Stimulated activated CD8-positive, alpha-beta memory T cell treated with anti-CD3 and anti-CD28 coated beads, Interleukin-4, amount 100 ng/mL, for 1 hour (primary cell): ENCODE measurements at places on chromosomes 7 and 10.

- DNase-seq = no peak
These were observed 125.6 kb downstream of the CYP26A1 start for GRCh38 chr10:93199191-93199751.

- DNase-seq = no peak
These were observed 337.9 kb downstream of the FGFR2 start for GRCh38 chr10:121260377-121260776.

- DNase-seq = peak; percentile 10
These were observed 45.1 kb downstream of the DPY19L1 start for GRCh38 chr7:34991938-34992840.

- DNase-seq = no peak
These were observed 168.6 kb downstream of the NRP1 start for GRCh38 chr10:33165911-33166310.

DNA sequence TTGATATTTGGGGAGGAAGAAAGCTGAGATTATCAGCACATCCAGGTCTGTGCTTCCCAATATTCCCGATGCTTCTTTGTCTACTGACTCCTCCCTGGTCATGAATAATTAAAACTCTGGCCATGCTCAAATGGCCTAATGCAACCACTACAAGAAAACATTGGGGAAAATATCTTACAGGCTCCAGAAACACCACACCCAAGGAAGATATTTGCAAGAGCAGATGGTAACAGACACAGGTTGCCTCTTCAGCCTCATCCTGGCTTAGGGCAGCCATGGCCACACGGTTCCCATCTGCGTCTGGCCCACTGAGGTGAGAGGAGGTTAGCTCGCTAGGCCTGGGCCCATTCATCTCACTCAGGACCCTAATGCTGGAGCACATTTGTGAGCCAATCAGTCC lies 108.4 kb upstream of the SDK1 start:
- DNase-seq = no peak

DNA sequence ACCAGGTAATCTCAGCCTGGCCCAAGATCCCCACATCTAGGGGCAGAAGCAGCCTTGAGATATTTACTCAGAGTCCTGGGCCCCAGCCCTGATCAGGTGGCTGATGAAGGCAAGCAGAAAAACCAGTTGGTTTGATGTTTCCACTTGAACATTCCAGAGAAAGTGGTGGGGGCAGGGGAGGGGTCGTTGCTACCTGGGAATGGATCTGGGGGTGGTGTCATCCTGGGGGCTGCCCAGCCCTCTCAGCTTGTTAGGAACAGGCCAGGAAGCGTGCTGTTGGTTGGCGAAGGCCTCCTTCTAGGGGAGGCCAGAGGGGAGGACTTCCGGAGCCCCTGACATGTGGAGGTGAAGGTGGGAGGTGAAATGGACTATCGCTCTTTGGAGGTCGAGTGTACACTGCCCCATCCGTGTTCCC lies 3.7 kb upstream of the ABHD11 start:
- no peak for DNase-seq

- no peak for DNase-seq
These were observed 16.2 kb downstream of the NCOA4 start for GRCh38 chr10:46014206-46014605.

GRCh38 chr10:113681533-113682470 lies 2.1 kb downstream of the CASP7 start:
- DNase-seq = no peak

DNA sequence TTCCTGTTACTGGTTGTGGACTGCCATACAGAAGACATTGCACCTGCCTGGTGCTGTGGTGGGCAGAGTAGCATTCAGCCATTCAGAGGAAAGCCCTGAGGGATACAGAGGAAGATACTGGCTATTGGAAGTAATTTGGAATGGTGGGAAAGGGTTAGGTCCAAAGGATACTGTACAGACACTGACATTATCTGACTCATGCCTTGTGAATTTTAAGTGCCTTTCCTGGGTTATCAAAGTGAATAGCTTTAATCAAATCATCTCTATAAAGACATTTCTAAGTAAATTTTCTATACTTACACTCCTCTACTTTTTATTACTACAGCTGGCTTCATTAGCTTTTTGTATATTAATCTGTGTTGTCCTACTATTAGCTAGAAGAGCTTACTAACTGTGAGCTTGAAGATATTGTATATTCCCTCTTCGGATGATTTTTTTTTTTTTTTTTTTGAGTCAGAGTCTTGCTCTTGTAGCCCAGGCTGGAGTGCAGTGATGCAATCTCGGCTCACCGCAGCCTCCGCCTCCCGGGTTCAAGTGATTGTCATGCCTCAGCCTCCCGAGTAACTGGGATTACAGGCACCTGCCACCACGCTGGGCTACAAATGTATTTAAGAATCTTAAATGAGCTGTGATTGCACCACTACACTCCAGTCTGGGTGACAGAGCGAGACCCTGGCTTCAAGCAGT lies 186.5 kb downstream of the ADK start:
- no peak for DNase-seq

- DNase-seq = peak; percentile 93
These were observed at the start of gene NSUN6 for GRCh38 chr10:18651324-18652007. NSUN6 (minus strand) TSS chr10:18651587; CDS start chr10:18651203, 384 bp downstream.

DNA sequence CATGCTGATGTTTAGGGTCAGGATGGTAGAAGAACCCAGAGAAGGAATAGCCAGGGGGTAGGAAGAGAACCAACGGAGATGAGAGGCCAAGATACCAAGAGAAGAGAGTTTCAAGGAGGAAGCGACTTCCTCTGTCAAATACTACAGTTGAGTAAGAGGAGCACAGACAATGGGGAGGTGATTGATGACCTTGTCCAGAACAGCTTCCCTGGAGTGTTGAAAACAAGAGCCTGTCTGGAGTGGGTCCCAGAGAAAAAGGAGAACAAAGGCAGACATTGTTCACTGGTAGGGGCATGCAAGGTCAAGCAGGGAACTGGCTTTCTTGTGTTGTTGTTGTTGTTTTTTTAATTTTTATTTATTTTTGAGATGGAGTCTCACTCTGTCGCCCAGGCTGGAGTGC lies 9.6 kb upstream of the TRIM56 start:
- no peak for DNase-seq

DNA sequence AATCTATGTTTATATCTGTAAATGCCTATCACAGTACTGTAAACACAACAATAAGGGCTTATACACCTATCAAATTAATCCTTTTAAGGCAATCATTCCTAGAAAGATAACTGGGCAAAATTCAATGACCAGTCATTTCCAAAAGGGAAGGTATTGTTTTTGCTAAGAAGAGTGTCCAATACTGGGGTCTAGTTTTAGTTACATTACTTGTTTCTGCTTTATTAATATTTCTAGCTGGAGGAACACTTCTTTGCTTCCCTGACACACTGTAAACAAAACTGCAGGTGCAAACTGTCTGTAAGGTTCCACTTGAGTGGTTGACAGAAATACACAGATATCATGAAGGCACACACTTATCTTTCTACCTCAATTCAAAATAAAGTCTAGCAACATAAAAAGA lies 84.2 kb upstream of the FAM133B start:
- no peak for DNase-seq

DNA sequence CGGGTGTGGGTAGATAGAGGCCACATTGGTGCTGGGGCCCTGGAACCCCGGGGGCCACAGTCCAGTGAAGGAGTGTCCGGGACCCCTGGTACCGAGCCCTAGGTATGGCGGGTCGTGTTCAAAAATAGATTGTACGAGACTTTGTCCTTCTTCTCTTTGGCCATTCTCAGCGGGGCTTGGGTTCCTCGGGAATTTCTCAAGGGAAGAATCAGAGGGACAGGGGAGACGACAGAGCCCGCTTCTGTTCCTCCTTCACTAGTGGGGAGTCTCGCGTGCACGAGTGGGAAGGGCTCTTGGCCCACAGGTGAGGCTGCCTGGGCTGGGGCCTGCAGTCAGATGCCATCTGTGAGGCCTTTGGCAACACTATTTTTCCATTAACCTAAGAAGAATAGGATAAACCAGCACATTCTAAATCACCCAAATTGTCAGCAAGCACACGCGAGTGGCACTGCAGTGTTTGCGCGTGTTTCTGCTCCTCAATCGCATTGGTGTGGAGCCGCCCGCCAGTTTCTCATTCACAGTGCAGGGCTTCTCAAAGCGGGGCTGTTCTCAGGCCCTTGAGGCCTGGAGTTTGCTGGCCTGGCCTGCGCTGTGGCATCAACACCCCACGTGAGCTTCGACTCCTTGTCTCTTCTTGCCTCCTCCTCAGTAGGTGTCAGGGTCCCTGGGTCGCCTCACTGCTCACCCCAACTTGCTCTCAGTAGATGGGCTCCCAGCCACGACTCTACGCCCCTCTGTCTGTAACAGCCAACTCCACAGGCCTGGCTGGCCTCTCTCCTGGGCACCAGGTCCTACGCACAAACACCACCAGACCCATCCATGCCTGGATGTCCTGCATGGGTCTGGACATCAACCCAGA lies 187.6 kb upstream of the SHH start:
- DNase-seq = no peak

DNA sequence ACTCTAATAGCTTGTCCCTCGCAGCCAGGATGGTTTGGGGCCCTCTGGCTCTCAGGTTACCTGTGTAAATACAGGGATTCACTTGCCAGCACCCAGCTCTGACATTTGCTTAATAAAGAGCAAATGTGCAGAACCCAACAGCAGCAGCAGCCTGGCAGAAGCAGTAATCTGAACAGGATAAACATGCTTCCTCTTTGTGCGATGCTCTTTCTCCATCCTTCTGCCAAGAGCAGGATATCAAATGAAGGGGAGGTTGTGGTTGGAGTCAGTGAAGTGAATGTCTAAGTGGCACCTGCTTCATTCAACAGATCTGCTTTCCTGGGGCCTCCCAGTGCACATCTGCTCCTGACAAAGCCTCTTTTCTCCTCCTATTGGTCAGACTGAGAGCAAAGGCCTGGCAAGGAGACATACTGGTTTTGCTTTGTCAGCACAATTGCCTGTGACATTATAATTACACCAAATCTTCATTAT lies 130.3 kb downstream of the NRF1 start:
- no peak for DNase-seq

DNA sequence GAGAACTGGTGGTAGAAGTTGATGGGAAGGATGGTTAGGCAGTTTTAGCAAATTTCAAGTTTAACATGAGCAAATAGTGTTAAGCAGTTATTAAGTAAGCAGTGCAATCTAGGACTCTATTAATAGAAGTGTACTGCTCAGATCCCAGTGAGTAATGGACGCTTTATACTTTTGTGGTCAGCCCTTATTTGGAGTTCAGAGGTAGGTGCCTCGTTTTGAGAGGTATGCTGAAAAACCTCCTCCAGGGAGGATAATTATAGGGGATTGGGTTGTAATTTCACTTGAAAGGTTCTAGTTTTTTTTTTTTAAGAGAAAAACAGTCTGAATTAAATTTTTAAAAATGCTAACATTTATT lies 33.5 kb upstream of the CCDC7 start:
- no peak for DNase-seq

- peak; percentile 46 for DNase-seq
These were observed 56.5 kb upstream of the PCGF5 start for GRCh38 chr10:91163869-91164474.

- DNase-seq = no peak
These were observed 1203.3 kb upstream of the CELF2 start for GRCh38 chr10:9814285-9814864.

- DNase-seq = no peak
These were observed 24.3 kb downstream of the GRK5 start for GRCh38 chr10:119231654-119232053.

DNA sequence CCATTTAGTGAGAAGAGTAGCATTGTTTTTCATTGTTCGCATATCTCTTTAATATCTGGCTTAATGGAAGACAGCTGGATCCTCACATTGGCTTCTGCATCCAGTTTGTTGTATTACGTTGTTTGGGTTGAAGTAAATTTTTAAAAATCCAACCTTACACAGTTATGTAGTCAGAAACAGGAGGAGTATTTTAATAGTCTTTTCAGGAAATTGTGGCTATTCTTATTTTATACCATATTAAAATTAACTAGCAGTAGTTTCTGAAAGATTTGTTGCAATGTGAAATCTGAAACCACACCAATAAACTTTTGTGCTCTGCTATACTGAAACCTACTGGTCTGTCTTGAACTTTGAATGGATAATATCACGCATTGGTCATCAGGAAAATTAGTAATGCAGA lies 27.9 kb downstream of the MYPN start:
- no peak for DNase-seq

DNA sequence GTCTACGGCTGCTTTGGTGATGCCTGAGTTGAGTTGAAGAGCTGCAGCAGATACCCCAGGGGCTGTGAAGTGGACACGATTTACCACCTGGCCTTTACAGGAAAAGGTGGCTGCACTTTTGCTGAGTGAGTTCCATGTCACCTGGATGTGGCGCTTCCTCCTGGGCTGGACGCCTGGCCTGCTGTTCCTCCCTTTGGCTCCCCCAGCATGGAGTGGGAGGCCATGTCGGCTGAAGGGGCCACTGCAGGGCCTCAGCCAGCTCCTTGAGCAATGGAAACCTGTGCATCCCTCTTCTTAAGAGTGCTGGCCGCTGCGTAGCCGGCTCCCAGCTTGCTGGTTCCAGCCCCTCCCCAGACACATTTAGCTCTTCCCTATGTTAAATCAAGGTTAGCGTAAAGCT lies 221.0 kb downstream of the GLRX3 start:
- no peak for DNase-seq

DNA sequence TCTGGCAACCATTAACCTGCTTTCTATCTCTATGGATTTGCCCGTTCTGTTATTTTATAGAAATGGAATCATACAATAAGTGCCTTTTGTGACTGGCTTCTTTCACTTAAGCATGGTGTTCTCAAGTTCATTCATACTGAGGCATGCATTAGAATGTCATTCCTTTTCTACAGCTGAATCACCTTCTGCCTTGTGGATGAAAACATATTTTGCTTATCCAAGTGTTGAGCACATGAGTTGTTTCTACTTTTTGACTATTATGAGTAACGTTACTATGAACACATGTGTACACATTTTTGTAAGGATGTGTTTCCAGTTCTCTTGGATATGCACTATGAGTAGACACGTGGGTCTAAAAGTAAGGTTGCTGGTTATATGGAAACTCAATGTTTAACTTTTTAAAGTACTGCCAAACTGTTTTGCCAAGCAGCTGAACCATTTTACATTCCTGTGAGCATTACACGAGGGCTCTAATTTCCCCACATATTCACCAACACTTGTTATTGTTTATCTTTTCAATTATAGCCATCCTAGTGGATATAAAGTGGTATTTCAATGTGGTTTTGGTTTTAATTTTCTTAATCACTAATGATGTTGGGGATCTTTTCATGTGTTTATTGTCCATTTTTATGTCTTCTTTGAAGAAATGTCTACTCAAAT lies 241.3 kb downstream of the FANK1 start:
- DNase-seq = no peak

- DNase-seq = no peak
These were observed 102.3 kb upstream of the PPIF start for GRCh38 chr10:79244841-79245504.

- no peak for DNase-seq
These were observed 192.0 kb downstream of the OTUD1 start for GRCh38 chr10:23630885-23631284.
